ENCODE measurements at places on chromosomes 11 and 22.

DNA sequence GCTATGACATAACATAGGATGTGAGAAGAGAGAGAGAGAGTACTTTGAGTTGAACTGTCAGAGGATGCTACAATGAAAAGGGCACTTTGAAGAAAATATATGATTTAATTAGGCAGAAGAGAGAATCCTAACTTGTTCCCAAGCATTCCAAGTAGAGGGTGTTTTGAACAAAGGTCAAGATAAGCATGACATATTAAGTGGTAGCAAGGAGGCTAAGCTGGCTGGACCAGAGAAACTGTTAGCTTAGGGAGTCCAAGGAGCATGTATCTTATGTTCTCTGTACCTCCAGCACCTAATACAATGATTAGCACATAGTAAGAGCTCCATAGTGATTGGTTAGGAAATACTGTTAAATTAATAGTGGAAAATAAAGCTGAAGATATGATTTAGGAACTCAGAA lies 479.6 kb downstream of the TMEM135 start:
- no peak for DNase-seq

- DNase-seq: no peak
Observed at GRCh38 chr11:134670961-134671370, 258.9 kb upstream of the B3GAT1 start.

DNA sequence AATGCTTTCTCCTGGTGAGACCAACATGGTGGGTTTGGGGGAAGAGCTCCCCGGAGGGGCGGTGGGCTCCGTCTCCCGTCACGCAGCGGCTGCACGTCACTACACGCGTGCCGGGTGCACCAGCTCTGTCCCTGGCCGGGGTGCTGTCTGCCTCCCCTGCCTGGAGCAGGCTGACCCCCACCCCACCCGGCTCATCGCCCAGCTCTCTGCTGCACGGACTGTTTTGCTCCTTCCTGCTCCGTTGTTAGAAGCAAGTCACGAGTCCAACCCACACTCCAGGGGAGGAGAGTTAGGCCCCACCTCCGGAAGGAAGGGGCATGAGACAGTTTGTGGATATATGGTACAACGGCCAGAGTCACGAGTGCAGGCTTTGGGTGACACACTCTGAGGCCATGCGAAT lies 364.9 kb downstream of the BRD1 start:
- no peak for DNase-seq

DNA sequence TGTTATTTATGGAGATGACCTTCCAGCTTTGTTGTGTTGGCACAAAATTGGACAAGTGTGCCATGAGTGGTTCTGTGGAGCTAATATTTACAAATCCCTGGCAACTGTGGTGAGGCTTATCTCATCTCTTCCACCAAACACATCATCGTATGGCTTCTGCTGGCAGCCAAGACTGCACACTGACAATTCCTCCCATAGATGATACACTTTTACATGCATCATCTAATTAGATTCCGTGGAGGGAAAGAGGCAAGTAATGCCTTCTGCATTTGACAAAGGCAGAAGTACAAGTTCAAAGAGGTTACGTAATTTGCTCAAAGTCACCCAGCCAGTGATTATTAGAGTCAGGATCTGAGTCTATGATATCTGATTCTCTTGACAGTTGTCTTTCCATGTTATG lies 62.7 kb upstream of the KIRREL3 start:
- no peak for DNase-seq

DNA sequence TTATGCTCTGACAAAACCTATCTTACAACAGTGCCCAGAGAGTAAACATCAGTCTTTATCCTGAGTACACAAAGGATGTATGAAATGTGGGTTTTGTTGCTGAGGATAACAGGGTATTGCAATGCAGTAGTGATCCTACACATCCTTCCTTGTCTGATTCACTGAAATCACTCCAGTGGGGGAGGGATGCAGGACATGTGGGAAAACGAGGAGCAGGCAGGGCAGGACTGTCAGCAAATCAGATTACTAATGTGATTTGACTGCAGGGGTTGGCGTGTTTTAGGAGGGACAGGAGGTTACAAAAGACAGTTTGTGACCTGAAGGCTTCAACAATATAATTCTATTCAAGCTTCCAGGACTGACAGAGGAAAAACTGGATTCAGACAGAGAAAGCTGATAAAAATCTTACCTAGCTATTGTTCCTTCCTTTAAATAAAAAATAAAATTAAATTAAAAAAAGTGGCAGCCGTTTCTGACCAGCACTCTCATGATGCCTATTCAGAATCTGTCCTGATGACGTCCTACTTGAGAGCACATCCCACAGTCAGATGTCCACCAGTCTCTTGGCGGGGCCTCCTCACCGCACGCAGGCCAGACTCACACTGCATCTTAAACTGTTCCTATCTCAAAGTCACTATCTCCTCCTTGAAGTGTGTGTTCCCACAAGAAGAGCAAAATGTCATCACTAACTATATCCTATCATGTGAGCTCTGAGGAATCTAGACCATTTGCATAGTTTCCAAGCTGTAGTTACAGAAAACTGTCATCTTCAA lies 50.6 kb upstream of the MN1 start:
- DNase-seq: no peak

- DNase-seq: no peak
Observed at GRCh38 chr11:16933756-16934603, 80.2 kb downstream of the PLEKHA7 start.

DNA sequence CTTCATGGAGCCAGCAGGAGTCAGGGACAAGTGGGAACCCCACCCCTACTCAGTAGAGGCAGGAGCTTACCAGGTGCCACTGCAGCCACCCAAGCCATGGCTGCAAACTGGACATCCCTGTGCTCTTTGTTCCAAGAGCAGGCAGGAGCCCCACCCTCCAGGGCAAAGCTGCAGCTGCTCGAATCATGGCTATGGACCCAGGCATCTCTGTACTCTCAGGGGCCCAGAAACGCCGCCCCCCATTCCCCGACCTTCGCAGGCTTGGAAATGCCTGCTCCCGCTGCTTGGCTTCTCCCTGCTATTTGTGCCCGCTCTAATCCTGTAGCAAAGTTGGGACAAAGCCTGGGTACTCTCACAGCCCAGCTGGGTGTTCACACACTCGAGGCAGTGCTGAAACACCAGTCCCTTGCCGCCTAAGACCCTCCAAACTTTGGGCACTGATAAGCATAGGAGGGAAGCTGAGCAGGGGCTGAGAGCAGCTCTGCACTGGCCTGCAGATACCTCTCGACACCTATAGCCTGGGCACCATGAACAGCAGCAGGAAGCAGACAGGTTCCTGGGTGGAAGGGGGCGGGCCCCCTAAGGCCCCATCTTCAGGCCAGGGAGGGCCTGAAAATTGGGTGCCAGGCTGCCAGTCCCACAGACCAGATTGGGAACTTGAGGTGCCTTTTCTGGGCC lies 402.4 kb downstream of the LRRC4C start:
- DNase-seq: no peak

DNA sequence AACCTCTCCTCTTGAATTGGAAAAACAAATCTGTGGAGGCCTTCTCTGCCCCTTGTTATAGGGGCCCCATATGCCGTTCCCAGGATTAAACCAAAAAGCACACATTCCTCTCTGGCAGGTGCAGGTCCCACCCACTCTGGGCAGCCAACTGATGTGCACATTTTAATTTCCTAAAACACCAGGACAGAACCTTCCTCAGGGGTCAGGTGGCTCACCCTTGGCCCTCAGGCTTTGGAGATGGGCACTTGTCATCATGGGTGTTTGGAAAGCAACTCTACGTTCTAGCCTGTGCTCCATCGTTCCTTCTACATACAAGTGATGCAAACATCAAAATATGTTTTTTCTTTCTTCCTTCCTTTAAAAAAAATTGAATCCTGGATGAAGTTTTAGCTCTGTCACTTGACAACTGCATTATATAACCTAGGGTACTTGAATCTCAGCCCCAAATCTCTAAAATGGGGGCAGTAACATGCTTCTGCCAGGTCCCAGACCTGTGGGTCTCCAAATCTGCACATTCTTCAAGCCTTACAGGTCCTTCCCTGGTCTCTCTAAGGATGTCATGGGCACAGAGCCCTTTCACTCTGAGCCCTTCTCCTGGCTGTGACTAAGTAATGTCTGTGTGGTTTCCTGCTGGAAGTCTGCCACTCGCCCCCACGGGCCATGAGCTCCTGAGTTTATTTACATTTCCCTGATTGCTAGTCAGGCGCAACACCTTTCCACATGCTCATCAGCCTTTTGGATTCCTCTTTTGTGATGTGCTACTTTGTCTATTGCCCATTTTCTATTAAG lies 43.8 kb downstream of the KCNQ1OT1 start:
- no peak for DNase-seq

DNA sequence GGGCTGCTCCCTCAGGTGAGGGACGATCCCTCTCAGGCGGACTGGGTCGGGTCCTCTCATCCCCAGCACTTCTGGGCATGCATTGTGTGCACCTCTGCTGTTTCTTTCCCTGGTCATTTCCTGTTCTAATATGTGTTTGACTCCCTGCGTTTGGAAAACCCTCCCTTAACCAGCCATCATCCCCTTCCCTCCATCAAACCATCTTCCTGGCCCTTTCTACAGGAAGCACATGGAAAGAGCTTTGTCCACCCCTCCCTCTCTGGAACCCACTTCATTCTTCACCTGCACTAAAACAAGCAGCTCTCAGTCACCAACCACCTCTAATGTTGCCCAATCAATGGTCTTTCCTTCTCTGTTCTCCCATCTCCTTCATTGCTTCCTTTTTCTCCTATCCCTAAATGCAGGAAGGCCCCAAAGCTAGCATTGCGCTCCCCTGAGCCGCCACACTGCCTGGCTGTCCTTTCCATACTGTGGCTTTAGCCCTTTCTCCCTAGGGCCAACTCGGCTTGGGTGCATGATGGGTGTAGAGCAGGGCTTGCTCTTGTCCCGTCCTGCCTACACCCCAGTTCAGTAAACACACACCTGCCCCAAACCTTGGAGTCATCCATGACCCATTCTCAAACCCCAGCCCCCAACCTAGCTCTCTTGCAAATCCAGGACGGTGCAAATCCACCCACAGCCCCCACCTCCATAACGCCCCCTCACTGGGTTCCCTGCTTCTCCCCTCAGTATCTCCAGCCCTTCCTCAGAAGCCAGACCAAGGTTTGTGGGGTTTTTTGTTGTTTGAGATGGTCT lies 5.4 kb upstream of the GAS2L1 start:
- DNase-seq: no peak

DNA sequence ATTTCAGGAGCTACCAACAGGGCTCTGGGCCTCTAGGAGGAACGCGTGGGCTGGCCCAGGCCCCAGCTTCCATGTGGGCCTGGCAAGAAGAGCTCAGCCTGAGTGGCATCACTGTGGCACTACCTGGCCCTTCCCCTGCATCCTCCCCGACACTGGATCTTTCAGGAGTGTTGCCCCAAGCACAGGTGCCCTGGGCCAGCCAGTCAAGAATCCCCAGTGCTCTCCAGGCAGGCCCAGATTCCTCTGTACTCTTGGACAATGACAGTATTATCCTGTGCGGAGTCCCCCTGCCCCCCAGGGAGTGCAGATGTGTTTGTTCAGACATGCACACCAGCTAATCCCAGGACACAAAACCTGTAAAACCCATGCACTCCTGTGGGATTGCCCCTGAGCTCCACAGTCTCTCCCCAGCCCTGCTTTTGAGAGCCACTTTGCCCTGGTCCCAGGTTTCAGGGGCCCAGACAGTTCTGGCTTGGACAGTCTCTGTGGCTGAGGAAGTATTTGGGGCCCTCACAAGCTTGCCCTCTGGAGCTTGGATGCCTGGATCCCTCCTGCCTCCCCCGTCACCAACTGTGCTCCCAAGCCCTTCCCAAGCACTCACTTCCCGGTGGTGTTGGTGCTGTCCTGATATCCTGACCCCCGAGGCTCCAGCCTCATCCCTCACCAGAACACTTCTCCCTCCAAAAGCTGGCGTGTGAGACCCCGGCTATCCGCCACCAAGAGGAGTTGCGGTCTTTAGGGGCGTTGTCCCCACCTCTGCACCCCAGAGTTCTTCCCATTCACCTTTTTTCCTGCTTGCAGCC lies 39.9 kb downstream of the KCNC1 start:
- no peak for DNase-seq

DNA sequence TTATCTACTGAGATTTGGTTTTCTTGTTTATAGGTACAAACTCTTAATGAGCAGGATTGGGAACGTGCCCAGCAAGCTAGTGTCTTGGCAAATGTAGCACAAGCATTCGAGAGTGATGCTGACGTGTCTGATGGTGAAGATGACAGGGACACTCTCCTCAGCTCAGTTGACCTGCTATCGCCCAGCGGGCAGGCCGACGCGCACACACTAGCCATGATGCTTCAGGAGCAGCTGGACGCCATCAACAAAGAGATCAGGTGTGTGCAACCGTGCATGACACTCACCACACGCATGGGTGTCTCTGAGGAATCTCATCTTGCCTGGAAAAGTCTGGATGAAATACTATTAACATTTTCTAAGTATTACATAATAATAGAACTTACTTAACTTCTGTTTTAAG lies 54.7 kb upstream of the CTTN start:
- DNase-seq: no peak

DNA sequence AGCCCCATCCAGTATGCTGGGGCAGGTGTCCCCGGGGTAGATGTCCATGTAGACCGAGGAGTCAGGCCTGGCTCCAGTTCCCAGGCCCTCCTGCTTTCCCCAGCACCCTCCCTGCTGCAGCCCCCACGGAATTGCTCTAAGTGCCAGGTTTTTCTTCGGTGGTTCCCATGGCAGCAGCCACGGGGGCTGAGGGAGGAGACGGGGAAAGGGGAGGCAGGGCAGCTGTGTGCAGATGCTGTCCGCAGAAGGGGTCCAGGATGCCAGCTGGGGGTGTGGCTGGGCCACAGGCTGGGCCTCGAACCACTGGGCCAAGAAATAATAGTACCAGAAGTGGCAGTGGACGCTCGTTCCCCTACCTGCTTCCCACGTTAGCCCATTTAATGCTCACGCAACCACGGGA lies 25.0 kb downstream of the SHISAL1 start:
- DNase-seq: no peak

- no peak for DNase-seq
Observed at GRCh38 chr11:1480191-1480554, 6.4 kb downstream of the MOB2 start.

DNA sequence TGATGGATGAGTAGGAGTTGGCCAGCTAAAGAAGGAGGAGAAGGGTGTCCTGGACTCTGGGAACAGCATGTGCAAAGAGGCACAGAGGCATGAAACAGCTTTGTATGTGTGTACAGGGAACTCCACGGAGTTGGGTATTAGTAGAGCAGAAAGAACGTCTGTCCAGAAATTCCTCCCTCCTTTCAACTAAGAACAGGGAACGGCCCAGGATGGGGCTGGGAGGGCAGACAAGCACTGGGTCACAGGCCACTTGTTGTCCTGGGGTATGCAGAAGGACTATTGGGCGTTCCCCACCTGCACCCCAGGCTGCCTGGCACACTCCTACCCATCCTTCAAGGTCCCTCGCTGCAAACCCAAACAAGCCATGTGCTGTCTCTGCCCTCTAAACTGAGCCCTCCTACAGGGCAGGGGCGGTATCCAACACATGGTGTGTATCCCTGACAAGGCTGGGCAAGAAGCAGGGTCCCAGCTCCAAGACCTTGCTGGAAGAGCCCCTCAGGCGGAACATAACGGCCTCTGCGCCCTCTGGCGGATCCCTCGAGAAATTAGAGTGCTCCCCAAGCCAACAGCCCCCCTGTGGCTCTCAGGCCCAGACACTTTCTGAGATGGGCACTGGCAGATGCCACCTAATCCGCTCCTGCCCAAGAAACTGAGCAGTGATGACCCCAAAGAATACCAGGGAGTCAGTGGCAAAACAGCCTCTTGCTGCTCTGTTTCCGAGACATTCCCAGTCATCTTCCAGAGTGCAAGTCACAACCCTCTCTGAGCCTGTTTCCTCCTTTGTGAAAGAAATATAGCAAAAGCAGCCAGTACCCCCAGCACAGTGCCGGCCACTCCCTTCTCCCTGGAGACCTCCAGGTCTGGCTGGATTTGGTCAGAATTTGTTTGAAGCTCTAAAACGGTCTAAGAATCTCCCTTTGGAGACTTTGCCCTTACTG lies 1.6 kb upstream of the ELFN2 start:
- DNase-seq: no peak

GRCh38 chr11:134647066-134647743 lies 235.2 kb upstream of the B3GAT1 start:
- DNase-seq: no peak

Measured in Right ventricle myocardium inferior (tissue), 1 donor.